Amniotic stem cell (primary cell): ENCODE measurements at places on chromosomes 7 and 10.

DNA sequence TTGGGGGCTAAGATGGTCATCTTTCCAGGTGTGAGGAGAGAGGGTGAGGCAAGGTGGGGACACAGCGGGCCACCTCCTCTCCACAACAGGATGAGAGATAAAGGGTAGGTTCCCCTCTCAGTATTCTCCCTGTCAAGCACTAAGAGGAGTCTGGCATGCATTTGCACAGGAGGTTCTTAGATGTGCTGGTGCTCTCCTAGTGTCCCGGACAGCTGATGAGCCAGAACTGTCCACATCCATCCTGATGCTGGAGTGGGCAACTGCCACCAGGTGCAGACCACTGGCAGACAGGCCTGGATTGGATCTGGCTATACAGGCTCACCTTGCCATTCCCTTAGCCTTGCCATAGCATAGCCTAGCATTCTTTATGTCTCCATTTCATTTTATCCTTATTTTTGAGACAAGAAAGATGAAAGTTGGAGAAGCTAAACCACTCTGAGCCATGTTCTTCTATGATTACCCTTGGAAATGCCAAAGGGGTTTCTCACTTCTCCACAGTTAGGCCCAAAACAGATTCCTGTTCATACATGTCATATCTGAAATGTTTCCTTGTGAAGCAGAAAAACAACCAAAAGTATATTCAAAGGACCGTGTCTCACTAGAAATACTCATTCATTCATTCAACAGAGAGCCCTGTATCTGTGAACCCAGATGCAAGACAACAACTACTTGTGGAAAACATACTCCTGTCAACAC lies 48.8 kb upstream of the ANTXRL start:
- DNase-seq: no peak

GRCh38 chr10:61478621-61479312 lies 25.6 kb upstream of the TMEM26 start:
- no peak for DNase-seq

- DNase-seq: no peak
These were observed 802 bp upstream of the CDK6 start for GRCh38 chr7:92837000-92837749.

DNA sequence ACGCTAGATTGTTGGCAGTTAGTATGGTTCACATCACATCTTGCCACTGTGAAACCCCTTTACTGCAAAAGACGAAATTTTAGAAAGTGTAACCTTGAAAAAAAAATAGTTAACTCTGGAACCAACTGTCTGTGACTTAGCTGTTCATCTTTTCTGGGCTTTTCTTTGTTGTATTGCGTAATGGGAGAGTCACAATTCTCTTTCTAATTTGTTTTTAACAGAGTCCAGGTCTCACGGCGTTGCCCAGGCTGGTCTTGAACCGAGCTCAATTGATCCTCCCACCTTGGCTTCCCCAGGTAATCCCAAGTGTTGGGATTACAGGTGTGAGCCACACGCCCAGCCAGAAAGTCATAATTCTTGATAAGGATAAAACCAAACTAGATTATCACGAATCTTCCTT lies 14.5 kb downstream of the UBE3C start:
- no peak for DNase-seq

GRCh38 chr10:26486304-26486703 lies 48.2 kb downstream of the APBB1IP start:
- DNase-seq: peak; percentile 40

DNA sequence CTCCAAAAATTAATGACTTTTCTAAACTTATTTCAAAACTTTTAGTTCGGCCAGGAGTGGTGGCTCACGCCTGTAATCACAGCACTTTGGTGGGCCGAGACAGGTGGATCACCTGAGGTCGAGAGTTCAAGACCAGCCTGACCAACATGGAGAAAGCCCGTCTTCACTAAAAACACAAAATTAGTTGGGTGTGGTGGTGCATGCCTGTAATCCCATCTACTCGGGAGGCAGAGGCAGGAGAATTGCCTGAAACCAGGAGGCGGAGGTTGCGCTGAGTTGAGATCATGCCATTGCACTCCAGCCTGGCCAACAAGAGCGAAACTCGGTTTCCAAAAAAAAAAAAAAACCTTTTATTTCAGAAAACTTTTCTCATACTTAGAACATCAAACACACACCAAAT lies 8.3 kb downstream of the NAMPT start:
- DNase-seq: no peak

- DNase-seq: no peak
These were observed 38.6 kb upstream of the TNKS2 start for GRCh38 chr10:91759581-91759986.

- DNase-seq: no peak
These were observed 60.2 kb downstream of the MPP7 start for GRCh38 chr10:28242555-28243204.

DNA sequence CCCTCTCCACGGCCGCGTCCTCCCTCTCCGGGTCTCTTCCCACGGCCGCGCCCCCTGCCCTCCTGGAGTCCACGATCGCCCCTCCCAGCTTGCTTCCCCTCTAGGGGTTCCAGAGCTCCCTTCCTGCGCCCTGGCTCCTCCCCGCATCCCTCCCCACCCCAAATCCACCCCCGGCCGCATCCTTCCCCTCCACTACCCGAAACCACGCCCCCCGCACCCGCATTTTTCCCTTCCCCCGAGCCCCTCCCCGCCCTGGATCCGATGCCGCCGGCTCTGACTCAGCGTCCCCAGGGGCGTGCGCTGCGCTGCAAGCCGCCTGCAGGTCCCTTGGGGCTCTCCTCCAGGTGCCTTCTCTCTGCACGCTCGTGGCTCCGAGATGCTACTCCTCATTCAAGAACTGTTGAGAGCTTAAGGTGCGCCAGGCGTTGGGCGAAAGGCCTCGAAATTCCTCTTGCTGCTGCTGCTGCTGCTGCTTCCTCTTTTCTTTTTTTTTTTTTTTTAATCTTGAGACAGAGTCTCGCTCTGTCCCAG lies 372 bp upstream of the TMEM130 start:
- peak; percentile 49 for DNase-seq

- no peak for DNase-seq
These were observed 77.9 kb downstream of the HECTD2 start for GRCh38 chr10:91487911-91488582.

DNA sequence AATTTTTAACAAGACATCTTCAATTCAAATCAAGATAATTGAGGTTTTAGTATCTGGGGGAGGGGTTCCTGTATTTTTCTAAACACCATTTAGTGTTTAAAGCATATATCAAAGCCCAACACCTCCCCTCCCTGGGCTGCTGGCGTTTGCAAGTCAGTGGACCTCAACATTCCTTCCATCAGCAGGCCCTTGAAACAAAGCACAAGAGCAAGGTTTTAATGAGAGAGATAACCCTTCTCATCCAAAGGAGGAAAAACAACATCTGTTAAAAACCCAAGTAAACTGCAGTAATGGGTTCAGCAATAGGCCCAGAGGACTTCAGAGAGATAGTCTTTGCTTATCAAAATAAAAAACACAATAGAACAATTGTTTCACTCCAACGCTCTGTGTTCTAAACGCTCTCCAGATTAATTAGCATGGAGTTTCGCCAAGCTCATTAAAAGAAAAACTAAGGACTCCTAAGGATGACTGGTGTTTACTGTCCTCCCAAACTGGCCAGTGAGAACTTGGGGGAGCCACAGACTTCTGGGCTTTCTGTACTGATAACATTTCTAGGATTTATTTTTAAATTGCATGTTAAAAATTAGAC lies 2.5 kb downstream of the JCAD start:
- DNase-seq: no peak

DNA sequence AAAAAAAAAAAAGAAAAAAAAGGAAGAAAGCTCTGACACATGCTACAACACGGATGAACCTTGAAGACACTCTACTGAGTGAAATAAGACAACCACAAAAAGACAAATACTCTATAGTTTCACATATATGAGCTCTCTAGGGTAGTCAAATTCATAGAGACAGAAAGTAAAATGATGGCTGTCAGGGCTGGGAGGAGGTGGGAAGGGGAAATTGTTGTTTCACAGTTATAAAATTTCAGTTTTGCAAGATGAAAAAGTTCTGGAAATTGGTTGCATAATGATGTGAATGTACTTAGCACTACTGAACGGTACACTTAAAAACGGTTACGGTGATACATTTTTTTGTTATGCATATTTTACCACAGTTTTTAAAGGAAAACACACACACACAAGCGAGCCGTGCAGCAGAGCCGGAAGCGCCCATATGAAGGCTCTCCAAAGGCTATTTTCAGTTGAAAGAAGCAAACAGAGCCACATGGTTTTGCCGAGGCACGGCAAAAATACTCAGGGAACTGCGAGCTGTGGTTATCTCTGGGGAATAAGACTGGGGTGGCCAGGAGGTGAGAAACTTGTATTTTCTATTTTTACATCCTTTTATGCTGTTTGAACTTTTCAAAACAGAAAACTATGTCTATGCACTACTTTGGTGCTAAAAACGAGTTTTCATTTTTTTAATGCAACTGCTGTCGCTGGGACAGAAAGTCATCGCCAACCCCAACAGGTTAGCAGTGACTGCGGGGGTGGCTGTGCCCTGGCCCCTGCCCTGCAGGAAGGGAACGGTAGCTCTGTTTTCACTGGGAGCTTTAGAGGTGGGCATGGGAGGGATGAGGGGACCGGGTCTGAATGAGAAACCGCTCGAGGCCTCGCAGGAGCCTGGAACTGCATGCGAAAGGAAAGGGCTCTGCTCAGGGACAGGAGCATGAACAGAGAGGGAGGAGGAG lies 132.9 kb downstream of the OAT start:
- DNase-seq: no peak
